MM.1S (cell line): ENCODE measurements at places on chromosomes 1 and 21.
A peak's percentile ranks its signal among the peaks of the same experiment; 100 is the strongest.

GRCh38 chr1:23469372-23469982 lies 14.5 kb downstream of the ASAP3 start:
- no peak for DNase-seq

GRCh38 chr21:34675871-34676270 lies 7.1 kb downstream of the CLIC6 start:
- no peak for DNase-seq

DNA sequence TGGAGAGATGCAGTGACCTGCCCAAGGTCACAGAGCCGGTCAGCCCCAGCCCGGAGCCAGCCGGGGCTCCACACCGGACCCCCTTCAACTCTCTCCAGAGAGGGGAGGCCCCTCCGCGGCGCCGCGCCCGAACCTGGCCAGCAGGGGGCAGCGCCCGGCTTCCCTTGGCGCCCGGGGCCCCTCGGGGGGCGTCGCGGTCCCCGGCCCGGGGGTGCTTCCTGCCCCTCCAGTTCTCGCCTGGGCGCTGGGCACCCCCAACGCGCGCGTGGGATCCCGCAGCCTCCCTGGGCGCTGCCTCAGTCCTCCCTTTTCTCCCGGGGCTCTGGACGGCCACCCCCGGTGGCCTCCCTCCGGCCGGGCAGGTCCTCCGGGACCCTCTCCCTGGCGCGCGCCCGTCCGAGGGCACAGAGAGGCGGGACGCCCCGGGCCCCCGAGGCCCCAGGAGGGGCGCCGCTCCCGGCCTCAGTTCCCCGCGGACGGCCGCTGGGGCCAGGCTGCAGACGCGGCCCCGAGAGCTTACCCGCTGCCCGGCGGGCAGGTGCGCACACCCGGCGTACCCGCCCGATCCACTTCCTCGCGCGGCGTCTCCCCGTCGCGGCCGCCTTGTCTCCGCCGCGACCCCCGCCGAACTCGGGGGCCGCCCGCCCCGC lies 406 bp downstream of the HTR1D start:
- no peak for DNase-seq

DNA sequence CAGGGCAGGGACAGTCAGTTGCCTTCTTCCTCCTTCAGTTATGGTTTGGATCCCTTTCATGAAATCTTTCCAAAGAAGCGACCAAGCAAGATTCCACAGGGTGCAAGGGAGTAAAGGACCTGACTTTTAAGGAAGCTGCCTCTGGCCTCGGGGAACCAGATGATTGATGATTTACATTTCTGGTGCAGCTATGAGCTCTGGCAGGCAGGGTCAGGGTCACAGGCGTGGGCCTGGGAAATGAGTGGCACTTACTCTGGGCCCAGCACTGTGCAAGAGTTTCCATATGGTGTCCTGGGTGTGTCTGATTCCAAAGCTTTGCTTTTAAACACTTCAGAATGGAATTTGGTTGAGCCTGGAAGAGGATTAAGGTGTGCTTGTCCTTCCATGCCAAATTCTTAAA lies 7.2 kb upstream of the CRABP2 start:
- DNase-seq = no peak

DNA sequence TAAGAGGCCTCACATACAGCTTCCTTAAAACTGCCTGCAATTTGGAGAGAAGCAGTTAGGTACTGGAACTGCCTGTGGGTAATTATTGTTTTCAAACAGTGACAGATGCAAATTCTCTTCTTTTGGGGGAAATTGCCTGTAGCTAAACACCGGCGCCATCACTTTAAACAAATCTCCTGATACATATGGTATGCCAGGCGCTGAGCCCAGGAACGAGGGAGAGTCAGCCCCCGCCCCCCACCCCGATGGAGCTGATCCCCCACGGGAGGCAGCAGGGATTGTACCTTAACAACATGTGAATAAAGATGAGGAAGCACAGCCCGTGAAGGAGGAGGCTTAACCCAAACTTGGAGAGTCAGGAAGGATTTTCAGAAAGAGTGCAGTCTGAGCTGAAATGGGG lies 7.1 kb downstream of the TMEM51 start:
- DNase-seq = no peak

- no peak for DNase-seq
These were observed 61.5 kb upstream of the WLS start for GRCh38 chr1:68293609-68294366.

- DNase-seq = no peak
These were observed 10.9 kb downstream of the BTBD19 start for GRCh38 chr1:44819196-44819607.

GRCh38 chr1:19925342-19926070 lies 2.1 kb upstream of the PLA2G2E start:
- no peak for DNase-seq

GRCh38 chr1:17397910-17398695 lies 26.1 kb downstream of the PADI6 start:
- DNase-seq = no peak

DNA sequence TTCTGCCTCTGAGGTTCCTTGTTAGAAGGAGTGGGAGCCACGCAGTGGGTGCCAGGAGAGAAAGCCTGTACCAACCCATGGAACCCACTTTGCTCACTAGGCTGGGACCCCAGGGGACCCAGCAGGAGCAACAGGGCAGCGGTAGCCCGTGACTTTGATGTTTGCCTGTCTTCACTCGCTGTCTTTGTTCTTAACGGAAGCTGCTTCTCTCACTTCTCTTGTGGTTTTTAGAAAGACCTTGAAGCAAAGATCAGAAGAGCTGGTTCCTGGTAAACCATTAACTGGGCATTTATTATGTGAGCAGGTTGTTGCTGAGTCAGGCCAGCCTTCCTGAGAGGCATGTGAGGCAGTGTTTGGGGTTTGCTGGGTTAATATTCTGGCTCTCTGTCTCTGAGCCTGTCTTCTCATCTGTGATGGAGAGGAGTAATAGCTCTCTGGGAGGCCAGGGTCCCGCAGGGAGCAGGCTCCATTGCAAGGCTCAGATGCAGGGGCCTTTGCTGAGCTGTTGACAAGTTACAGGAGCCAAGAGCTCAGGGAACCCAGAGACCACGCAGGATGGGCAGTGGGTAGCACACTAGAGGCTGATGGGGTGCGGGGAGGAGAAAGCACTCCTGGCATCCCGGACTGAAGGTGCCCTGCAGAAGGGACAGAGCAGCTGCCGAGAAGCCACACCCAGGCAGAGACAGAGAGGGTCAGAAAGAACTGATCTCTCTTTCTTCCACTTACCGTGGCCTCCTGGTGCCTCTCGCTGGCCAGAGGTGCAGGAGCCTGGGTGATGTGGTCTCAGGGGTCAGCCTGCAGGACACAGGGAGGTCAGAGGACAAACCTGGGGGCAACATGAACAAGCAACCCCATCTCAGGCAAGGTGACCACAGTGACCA lies 367.5 kb upstream of the C1orf174 start:
- DNase-seq = peak; percentile 39

- DNase-seq = no peak
These were observed 168.8 kb upstream of the PDE4B start for GRCh38 chr1:65623895-65624294.

DNA sequence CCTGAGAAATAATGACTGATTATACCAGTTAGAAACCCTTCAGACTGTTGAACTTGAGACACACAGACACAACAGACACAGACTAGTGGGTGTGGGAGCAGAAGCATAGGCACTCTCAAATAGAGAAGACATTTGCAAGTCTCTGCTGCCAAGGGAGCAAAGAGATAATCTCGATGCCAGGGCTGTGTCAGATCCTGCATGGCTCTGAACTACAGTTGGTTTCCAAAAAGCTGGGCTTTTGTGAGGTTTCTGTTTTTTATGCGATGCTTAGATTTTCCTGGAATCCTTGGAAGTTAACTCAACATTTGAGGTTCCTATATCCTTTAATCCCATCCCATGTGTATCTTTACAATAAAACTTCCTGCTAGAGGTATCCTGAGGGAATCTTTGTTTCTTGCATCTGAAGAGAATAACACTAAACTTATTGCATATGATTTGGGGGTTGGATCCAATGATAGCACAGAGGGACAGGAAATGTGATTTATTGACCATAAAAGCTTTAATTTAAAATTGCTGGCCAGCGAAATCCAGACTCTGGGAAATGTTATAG lies 236.4 kb downstream of the SPATA17 start:
- DNase-seq = no peak

DNA sequence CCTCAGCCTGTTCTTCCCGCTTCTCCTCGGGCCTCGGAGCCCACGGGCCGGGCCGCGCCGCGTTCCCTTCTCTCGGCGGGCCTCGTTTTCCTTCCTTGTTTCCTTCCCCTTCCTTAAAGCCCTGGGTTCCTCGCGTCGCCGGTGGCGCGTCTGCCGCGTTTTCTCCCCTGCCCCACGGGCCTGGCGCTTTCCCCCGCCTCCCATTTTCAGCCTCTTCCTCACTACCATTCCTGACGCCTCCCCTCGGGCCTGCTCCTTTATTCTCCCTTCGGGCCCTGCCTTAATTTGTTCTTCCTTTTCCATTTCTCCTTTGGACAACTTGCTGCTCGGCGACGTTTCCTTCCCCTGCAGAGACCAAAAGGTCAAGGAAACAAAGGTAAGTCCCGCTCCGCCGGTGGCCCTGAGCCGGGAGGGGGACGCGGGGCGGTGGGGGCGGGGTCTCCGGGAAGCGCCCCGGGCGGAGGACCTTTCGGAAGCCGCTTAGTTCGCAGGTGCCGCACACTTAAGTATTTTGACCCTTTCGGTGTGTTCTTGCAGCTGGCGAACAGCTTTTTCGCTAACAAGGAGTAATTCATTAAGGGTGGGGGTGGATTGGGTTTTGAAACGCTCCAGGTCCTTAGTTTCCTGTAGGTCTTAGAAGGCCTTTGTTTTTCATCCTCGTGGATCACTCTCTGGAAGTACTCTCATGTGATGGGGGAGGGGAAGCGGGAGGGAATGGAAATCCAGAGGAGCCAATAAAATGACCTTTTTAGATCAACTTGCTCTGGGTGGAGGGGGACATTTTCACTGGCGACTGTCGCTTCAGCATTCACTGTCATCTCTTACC lies 780 bp downstream of the YTHDF2 start:
- peak; percentile 86 for DNase-seq
